T-helper 1 cell (primary cell): ENCODE measurements at places on chromosomes 1 and 21.

- DNase-seq = no peak
These were observed 100.5 kb downstream of the NPHP4 start for GRCh38 chr1:5891736-5892135.

DNA sequence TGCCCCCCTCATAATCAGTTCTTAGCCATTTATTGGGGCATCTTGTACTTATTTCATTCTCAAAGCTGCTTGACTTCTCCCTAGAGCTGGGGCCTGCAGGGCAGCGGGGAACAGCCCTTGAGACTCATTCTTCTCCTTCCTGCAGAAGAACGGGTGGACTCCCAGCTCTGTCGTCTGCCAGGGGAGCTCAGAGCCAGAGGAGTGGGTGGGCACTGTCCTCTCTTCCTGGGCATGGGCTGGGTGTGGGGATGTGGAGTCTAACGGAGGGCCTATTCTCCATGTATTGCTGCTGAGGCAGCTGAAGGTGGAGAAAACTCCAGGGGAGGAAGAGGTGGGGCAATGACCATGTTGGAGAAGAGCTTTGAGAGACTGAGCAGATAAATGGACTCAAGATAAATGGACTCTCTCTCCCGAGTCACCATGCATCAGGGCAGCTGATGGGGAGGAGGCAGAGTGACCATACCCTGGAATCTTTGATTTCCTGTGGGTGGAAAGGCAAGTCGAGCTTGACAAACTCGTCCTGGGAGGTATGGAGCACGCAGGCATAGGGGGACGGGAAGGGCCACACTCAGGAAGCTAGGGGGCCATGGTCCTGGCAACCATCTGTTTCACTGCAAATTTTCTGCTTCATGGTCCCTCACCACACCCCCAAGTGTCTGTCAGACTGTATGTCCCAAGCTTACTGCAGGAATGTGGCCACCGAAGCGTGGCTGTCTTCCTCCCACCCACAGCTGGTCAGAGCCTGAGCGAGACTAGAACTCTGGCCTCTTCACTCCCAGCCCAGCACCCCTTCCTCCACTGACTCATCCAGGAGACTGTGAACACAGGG is 56.9 kb upstream of the ATP2B4 start:
- DNase-seq = no peak

GRCh38 chr1:53606651-53607051 is 132.3 kb downstream of the GLIS1 start:
- no peak for DNase-seq

DNA sequence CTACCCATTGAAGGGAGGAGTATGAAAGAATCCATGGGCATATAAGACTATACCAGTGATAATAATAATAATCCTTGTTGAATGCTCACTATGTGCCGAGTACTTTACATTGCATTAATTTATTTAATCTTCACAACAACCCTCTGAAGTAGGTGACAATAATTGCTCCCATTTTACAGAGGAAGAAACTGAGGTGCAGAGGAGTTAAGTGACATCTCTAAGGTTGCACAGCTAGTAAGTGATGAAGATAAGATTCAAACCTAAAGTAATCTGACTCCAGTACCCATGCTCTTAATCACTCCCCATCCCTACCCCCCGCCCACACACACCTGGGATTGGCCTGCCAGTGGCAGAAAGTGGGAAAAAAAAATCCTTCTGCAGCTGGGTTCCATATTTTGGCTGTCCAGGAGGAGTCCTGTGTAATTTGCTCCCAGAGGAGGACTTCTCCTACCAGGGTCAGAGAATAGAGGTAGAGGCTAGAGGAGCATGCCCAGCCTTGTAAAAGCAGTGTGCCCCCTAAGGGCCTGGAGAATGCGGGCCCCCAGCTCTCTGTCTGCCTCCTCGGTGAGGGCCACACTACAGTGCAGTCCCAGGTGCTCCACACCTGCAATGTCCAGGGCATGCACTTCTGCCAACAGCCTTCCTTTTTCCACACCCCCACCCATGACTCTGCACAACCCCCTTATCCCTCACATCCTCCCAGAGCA is 57.8 kb downstream of the TMEM53 start:
- DNase-seq = no peak

DNA sequence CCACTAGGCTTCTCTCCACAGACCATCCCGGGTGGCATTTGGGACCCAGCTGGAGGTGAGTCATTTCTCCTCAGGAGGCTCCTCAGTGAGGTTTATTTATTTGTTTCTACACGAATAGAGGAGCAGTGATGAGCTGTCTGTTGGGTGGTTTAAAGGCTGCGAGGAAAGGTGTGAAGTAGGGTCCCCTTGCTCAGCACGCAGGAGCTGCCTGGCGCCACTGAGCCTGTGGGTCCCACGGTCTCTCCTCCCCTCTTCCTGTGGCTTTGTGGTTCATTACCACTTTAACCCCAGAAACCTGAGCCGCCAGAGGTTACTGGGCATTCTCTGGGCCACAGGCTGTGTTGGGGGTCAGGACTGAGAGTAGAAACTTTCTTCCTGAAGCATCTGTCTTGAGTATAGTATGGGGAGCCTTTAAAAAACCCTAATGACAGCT is 39.9 kb downstream of the IL6R start:
- DNase-seq = peak; percentile 79

- no peak for DNase-seq
These were observed 125.4 kb downstream of the FOXD2 start for GRCh38 chr1:47563201-47563600.

DNA sequence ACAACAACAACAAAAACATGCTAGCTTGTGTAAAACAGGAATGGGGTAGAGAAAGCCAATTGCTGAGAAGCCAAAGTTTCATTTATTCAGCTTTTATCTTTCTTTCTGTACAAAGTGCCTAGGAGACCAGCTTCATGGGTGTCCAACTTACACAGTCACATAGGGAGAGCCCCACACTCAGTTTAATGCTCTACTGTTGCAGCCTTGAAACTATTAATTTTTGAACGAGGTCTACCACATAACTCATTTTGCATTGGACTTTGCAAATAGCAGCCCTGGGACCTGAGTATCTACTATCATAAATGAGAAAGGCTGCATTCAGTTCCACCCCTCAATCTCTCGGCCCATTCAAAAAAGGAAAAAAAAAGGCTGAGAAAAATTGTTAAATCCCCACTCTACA is 98.8 kb downstream of the ZNF644 start:
- no peak for DNase-seq

GRCh38 chr1:101317590-101317989 is 80.8 kb downstream of the S1PR1 start:
- DNase-seq = no peak

- DNase-seq = no peak
These were observed 228.2 kb downstream of the DNM3 start for GRCh38 chr1:172069534-172069933.

DNA sequence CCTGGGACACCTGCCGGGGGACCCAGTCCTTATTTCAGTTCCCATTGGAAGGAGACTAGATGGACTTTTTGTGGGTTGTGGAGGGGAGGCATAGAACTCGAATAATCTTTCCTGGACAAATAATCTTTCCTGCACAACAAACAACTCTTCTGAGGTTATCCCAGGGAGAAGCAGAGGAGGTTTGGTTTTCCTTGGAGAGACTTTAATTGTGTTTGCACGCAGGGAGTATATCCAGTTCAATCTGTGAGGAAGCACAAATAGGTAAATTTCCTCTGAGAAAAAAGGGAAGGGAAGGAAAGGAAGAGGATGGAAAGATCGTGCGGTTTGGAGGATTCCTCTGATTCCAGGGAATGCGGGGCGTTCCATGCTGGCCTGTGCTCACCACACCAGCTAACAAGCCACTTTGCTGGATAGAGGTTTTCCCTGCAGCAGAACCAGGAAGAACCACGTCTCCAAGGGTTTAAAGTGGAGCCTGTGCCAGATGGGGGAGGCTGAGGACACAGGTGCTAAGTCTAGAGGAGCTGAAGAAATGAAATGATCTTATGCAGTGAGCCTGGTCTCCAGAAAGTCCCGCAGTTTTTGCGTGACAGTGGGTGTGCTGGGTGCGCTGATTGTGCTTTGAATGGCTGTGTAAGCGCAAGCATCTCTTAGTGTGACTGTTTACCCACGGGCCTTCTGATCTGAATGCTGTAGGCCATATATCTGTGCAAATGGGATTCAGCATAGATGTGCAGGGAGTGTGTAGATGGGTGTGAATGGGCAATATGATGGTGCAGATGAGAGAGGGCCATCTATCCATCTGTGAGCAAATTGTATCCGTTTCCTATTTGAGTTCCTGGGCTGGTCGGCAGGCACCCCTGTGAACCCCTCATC is 7.6 kb downstream of the PAX7 start:
- no peak for DNase-seq

DNA sequence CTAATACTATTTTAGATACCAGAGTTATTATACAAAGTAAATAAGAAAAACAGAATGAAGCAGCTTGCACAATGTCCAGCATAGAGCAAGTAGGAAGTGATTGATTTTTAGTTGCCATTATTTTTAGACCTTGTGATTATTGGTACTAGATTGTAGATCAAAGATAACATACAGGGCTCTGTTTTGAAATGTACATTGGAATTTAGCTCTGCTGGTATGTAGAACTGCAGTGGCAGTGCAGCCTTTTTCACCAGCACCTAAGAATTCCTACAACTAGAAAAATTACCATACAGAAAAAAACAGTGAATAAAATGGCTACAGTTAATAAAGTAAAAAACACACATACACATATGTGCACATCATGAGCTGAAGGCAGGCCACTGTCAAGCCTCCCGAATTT is 32.2 kb upstream of the ABCA4 start:
- DNase-seq = no peak

GRCh38 chr1:9293533-9294404 is 1.1 kb downstream of the SPSB1 start:
- peak; percentile 47 for DNase-seq

DNA sequence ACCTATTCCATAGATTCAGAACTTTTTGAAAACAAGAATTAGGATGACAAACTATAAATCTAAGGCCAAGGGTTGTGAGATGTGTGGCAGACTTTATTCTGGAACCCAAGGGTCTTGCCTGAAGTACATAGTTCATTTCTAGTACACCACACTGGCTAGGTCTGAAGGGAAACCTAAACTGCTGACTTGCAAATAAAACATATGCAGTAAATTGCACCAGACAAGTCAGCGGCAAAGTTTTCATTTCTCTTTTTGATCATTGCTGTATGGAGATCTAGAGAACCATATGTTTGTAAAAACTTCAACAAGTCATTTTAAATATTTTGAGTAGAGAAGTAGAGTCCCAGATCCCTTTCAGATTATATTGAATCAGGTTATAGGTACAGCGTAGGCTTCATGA is 43.9 kb downstream of the TNFSF4 start:
- no peak for DNase-seq

DNA sequence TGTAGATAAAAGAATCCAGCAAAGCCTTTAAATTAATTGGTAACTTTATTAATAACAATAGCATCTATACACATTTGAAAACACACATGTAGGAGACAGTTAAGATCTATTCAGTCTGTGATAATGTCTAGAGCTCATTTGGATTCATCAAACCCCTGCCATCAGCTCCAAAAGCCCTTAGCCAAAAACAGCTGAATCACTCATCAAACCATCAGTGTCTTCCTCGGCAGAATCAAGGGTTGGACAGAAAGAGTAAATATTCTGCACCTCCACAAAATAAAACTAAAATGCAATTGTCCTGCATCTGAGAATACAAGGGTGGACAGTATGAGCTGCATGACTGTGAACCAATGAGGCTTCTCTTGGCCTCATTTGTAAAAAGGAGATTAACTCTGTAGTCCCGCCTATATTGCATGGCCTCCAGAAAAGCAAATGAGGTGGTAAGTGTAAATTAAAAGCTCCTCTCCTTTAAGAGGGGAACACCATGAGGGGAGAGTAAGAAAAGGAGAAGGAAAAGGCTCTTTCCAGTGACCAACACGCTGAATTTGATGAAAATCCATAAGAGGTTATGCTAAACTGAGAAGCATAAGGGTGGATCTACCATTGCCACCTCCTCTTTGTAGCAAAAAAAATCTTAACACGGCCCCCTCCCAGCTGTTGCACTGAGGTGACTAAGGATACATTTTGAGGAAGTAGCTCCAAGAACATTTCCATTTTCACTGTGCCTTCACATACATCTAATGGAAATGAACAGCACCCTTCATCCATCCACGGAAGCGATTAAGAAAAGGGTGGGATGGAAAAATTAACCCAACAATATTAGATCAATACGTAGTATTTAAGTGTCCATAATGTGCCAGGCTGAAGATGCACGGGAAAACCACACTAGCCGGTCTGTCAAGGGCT is 14.7 kb upstream of the BOLA1 start:
- no peak for DNase-seq

GRCh38 chr1:208149776-208150514 is 94.2 kb downstream of the PLXNA2 start:
- DNase-seq = no peak

DNA sequence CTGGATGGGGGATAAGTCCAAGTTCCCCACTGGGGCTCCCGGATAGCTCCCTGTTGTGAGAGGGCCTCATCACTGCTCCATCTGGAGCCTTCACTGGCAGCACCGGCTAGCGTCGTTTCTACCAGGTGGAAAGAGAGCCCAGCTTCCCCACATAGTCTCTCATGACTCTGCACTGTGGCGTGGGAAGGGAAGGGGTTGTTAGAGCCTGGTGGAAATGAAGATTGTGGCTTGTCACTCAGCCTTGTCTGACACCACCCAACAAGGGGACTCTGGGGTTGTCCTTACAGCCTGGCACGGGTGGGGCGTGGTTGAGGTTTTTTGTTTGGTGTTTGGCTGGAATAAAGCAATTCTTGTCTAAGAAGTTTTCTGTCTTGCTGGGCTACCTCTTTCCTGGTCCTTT is 94.6 kb downstream of the ADARB1 start:
- DNase-seq = no peak

DNA sequence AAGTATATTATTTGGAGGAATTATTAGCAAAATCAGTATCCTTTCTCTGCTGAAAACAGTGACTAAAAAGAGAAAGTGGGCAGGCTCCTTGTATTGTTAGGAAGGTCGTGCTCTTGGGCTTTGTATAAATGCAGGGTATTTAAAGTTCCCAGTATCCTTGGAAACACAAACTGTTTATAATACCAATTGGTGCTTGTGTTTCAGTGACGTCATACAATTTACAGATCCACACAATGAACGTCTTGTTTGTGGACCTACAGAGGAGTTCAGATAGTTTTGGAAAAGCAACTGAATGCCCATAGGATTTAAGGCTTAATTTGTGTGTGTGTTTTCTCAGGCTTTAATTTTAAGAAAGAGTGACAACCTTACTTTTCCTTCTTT is 168.2 kb downstream of the RASAL2 start:
- DNase-seq = no peak

DNA sequence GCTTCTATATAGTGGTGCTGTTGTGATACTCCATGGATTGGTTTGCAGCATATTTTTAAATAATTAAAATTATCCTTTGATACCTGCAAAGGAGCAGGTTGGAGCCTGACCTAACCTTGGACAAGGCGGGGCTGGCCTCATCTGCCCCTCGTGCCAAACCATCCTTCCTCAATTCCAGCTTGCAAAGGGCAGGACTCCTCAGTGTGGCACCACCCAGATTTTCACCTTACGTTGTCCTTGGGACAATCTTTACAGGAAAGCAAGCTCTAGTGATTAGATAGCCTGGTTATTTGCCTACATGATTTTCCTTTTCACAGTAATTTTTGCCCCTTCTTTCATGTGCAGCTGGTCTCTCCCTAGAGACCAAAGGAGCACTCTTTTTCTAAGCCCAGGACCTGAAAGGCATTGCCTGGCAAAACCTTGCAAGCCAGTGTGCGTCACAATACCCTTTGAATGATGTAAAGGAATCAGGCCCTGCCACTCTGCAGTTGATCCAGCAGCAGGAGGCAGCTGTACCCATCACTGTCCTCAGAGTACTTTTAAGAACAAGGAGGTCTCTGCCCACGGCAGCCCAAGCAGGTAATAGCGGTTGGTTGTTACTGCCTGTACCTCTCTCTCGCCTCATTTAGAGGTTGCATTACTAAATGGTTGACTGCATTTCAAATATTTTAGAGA is 99.4 kb downstream of the ADSS2 start:
- DNase-seq = no peak

- DNase-seq = no peak
These were observed 12.8 kb downstream of the ZNF678 start for GRCh38 chr1:227576189-227576588.
